ENCODE measurements at places on chromosomes 7 and 10.

DNA sequence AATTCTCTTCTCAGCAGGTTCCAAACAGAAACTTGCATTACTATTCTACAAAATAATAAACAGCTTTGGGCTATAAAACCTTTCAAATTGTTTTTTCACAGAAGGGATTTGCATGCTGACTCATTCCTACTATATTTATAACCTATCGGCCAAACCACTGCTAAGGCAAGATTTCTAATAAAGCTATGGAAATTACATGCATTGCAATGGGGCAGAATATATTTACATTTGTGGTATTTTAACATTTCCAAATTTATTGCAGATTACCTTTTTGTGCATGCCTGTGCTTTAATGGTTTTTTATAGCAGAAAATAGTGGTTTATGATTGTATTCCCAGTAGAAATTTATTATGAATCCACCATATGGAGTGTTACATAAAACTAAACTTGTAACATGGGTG is 69.0 kb upstream of the NPVF start:
- DNase-seq = no peak

DNA sequence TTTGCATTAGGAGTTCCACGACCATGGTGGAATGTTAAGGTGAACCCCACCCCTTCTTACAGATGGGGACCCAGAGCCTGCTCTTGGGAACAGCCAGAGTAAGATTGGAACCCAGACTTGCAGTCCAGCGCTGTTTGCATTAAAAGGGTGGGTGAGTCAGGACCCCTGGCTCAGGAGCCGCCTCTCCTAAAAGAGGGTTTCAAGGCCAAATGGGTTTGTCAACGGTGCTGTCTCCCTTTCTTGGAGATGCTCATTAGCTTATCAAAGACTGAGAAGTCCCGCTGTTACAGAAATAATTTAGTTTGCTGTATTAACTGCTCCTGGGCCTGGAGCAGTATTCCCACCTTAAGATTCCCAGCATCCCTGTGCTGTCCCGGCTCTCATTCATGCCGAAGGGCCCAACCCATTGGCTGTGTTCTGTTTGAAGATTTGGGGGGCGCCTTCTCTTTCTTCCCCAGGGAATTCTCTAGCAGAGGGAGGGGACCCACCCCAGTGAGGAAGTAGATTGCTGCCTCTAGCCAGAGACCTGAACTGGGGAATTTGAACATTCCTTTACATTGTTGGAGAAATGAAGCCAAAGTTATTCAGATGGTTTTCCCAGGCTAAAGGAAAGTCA is 1.8 kb downstream of the MARVELD1 start:
- DNase-seq = no peak

DNA sequence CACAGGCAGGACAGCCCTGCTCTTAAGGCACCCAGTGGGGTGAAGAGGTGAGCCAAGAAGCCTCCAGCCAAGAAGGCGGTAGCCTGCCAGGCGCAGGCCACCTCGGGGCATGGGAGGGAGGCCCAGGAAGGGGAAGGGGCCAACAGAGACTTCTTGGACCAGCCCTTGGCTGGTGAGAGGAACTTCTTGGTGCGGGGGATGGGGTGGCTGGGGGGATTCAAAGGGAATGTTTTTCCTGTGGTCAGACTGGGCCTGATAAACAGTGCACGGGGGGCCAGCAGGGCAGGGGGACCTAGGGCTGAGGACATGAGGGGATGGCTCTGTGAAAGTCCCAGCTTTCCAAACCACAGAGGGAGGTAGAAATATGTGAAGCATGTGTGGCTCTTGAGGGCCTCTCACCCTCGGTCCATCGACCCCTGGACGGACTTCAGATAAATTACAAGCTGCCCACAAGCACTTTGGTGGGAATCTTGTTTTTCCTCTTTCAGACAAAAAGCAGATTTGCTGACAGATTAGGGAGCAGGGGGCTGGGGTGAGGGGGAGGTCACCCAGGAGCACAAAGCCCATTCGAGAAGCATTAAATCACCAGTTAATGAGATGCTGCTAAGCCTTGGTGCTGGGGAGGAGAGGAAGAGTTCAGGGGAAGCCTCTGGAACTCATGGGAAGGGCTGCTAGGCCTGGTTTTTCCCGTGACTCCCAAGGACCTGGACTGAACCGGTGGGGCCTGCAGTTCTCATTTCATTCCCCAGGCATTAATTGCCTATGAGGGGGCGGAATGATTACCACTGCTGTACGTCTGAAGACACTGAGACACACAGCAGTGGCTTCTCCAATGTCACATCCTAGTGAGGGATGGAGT is 11.3 kb downstream of the CRYGN start:
- DNase-seq = no peak

GRCh38 chr7:880450-880849 is 4.1 kb downstream of the GET4 start:
- no peak for DNase-seq

GRCh38 chr7:147611431-147611830 is 979.1 kb upstream of the C7orf33 start:
- no peak for DNase-seq

DNA sequence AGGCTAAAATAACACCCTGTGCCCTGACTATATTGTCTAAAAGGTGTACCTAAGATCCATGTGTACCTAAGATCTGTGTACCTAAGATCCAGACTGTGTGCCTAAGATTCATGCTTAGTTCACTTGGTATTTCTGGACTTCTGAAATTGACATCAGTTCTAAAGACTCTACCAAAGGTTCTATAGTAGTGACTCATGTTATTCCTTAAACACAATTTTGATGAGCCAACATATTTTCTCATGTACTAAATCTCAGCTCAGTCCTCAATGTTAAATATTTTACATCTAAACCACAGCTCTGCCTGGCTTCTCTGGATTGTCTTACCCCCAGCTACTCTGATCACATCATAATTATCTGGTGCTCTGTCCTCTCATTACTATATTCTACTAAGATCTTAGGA is 802.3 kb upstream of the SORCS1 start:
- no peak for DNase-seq

DNA sequence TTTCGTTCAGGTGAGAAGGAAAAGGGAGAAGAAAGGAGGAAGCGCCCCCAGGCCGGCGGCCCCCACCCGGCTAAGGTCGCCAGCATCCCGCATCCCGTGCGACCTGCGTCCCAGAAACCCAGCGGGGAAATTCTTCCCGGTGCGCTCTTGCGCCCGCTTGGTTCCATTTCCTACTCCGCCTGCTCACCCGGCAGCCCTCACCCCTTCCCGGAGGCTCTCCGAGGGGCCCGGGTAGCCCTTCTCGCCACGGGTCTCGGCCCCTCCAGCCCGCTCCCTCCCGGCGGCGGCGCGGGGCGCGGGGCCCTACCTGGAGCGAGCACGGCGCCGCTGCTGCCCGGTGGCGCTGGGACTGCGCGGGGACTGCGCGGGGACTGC is at the start of gene PRKCQ:
PRKCQ (minus strand) TSS at position 373 of the 375 bp plus-strand sequence. CDS start 65,141 bp downstream, outside the sequence.
- DNase-seq = no peak

GRCh38 chr10:3169271-3169670 is 3.3 kb downstream of the PITRM1 start:
- no peak for DNase-seq

- no peak for DNase-seq
These were observed 285.8 kb downstream of the BMPER start for GRCh38 chr7:34191162-34191561.

DNA sequence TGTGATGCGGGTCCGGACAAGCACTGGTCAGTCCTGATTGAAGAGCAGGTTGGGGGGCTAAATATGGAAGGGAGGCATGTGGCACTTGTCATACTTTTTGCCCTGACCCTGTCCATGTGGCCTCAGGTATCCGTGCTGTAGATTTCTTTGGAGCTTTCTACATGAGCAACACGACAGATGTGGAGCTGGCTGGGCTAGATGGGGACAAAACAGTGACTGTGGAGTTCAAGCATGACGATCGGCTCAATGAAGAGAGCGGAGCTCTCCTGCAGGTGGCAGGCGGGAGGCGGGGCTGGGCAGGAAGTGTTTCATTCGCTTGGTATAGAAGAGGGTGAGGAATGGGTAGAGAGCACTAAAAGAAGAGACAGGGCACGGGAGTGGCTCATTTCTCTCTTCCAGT is 13.0 kb upstream of the CHCHD1 start:
- DNase-seq = no peak

GRCh38 chr10:78474743-78475142 is 441.1 kb downstream of the RPS24 start:
- no peak for DNase-seq

GRCh38 chr7:155680864-155681263 is 36.4 kb downstream of the RBM33 start:
- DNase-seq = no peak

- no peak for DNase-seq
These were observed 151.7 kb upstream of the PPP2R2D start for GRCh38 chr10:131748831-131749766.

DNA sequence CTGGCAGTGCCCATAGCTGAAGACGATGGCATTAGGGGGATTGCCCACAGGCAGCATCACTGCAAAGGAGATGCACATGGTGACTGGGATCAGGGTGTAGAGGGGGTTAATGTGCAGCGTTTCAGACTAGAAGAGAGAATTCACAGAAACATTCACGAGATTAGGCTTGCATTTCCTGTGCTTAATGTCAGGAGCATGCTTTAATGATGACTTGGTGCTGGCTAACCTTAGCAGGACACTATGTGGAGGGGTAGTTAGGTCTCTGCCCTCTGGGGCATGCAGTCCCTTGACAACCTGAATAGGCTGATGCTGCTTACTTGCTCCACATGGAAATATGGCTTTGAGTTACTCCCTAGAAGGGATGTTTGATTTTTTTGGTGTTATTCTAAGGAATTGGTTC is 21.8 kb downstream of the STMP1 start:
- no peak for DNase-seq

GRCh38 chr7:96671854-96672253 is 37.8 kb downstream of the SEM1 start:
- no peak for DNase-seq

DNA sequence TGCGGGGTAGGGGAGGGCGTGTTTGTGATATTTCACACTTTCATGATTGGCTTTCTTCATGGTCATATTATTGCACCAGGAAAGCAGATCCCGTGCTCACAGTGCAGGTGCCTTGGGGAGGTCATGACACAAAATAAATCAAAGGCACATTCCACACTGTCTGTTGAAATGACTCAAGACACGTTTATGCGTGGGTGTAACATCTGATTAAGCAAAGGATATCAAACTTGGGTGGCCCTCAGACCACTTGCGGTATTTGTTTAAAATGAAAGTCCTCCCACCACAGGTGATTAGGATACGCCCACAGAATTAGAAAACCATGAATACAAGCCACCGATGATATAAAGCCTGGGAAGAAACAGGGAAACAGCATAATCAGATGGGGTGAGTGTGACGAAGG is 51.1 kb downstream of the SVIL start:
- DNase-seq = no peak

All from C1 segment of cervical spinal cord (tissue), 14 donors.